Foreskin fibroblast (primary cell): ENCODE measurements at places on chromosomes 11 and 22.

- no peak for DNase-seq
These were observed 312.4 kb downstream of the BUD13 start for GRCh38 chr11:116460156-116460920.

DNA sequence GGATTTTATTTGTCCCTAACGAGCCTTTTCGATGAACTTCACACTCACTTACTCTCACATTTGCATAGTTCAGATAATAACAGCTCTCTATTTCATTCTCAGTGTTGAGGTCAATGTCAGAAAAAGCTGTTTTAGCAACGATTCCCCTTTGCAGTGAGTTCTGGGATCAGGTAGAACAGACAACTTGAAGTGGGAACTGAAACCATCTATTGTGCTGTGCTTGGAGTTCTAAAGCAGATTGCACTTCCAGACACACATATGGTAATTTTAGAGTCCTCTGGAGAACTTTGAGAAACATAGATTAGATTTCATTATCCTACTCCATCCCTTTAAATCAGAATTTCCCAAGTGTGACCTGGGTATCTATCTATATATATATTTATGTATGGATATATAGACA, 124.6 kb upstream of the BLID start:
- DNase-seq, result no peak

- DNase-seq, result no peak
These were observed 143.3 kb upstream of the MTNR1B start for GRCh38 chr11:92826136-92826535.

GRCh38 chr11:116217006-116217405, 555.8 kb downstream of the BUD13 start:
- DNase-seq, result no peak

- DNase-seq, result no peak
These were observed 1.4 kb downstream of the SH3BP1 start for GRCh38 chr22:37640591-37641560.

- no peak for DNase-seq
These were observed 158.5 kb downstream of the CCDC34 start for GRCh38 chr11:27204529-27204928.

- DNase-seq, result no peak
These were observed 7.3 kb upstream of the PLEKHA7 start for GRCh38 chr11:17021511-17021910.

DNA sequence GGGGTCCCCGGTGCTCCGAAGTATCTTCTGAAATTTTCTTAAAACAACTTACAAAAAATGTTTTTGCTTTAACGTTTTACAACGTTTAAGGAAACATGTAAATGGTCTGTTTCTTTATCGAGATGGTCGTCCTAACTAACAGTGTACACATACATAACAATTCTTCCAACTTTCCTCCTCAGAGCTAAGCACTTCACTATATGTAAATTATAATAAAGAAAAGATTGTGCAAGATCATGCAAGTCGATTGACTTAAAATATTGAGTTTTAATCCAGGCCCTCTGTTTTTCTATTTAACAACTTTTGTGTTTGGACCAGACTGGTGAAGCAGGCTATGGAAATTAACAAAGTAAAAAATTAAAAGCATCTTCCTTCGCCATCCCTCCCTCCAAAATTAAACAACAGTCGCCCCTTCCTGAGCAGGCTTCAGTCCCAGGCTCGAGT, 4.9 kb downstream of the ALX4 start:
- DNase-seq, result no peak

GRCh38 chr22:39341179-39341578, 8.6 kb upstream of the SYNGR1 start:
- DNase-seq, result no peak

DNA sequence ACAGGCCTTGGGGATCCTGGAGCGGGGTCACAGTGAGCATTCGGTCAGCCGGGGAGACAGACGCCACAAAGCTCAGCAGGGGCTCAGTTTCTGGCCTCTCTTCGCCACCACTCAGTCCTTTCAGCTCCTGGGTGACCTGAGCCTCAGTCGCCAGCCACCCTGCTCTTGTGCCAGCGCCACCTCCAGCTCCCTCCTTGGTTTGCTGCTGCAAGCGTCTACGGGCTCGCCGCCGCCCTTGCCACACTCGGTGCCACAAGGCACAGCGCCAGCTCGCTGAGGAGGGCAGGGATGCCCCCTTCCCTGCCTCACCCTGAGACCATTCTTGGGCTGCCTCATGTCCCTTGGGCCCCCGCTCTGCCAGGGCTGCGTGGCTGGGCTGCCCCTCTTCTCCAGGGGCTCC, 1.5 kb upstream of the EEF1G start:
- DNase-seq, result no peak

DNA sequence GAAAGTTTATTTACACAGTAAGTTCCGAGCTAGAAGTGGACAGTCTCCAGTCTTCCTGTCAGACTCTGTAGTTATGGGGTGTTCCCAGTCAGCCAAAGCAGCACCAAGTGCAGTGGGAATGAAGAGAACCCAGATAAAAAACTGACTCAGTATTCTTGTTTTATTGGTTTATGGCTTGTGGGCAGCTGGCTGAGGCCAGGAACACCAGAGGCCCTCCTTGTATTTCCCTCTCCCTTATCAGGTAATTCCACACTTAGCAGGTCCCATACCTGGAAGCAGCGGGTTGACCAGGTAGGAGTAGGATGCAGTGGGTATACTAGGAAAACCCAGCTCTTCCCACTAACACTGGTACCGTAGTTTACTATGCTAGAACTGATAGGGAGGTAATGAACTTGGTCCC, 3.5 kb upstream of the BACE1-AS start:
- DNase-seq, result no peak

DNA sequence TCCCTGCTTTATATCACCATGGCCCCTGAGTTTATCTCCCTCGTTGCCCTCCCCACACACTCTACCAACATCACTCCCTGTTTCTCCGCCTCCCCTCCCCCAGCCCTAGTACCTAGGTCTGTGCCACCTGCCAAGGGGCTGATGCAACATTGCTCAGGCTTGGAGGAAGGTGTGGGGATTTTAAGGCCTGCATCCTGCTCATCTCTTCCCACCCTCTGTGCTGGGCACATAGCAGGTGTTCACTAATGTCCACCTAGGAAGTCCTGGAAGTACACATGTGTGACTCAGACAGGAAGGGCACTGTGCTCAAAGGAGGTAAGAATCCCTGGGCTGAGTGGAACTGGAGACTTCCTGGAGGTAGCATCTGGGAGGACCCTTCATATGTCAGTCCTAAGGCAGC, 37.0 kb downstream of the PDE2A start:
- DNase-seq, result no peak

DNA sequence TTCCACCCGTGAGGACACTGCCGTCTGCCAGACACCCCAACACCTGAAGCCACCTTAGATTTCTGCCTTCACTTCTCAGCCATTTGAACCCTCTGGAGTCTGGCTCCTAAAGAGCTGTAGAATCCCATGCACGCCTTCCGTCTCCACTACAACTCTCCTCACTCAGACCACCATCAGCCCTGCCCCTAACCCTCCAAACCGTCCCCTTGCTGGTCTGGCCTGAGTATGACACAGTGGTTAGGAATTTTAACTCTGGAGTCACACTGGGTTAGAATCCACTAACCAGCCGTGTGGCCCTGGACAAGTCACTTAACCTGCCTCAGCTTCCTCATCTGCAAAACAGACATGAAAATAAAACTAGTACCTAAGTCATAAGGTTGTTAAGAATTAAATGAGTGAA, 3.0 kb downstream of the CNIH2 start:
- DNase-seq, result no peak

GRCh38 chr11:111465400-111465799, 46.8 kb downstream of the BTG4 start:
- DNase-seq, result peak; percentile 80

- DNase-seq, result no peak
These were observed 567.0 kb downstream of the METTL15 start for GRCh38 chr11:28675183-28675582.

DNA sequence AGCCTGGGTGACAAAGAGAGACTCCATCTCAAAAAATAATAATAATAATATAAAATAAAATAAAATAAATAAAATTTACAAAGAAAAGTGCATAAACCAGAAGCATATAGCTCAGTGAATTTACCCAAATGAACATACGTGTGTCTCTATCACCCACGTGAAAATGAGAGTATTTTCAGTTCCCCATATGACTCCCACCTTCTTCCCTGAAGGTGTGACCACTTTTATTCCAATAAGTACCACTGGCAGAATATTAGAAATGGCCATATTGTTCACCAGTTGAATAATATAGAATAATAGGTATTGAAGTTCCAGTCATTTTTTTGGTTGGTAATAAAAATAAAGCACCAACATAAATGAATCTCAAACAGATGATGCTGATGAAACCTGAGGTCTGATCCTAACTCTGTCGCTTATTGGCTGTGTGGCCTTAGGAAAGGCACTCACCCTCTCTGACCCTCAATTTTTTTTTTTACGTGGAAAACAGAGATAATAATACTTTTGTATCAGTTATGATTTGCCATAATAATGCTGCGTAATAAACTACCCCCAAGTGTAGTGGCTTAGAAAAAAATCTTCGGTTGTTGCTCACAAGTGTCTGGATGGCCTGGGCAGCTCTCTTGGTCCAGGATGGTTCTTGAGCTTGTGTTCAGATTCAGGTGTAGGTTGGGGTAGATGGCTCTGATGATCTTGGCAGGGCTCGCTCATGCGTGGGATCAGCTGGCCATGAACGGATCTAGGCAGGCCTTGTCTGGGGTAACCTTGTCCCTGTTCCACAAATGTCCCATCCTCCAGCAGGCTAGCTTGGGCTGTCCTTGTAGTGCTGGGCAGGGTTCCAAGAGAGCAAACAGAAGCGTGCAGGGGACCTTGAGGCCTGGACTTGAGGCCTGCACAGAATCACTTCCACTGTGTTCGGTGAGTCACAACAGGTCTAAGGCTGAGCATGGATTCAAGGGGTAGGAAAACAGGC, 88.1 kb downstream of the MYO18B start:
- DNase-seq, result no peak

DNA sequence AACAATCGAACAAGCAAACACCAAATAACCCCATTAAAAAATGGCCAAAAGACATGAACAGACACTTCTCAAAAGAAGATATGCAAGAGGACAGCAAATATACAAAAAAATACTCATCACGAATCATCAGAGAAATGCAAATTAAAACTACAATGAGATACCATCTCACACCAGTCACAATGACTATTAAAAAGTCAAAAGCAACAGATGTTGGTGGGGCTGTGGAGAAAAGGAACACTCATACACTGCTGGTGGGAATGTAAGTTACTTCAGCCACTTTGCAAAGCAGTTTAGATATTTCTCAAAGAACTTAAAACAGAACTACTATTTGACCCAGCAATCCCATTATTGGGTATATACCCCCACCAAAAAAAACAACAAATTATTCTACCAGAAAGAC, 51.3 kb upstream of the FLI1 start:
- no peak for DNase-seq

DNA sequence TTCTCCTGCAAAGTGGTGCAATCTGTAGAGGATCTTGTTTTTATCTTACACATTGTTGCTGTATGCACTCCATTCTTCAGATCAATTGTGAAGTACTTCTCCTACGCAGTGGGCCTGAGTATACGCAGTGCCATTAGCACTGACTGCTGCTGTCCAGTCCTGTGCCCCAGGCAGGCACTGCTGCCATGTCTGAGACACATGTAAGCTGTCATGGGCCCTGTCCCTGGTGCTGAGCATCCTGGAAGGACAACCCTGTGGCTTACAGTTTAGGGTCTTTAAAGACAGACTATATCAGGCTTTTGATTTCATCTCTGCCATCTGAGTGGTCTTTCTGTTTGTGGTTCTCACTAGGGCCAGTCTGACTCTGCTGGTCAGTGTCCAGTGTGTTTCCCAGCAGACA, 44.8 kb upstream of the PTPN5 start:
- peak; percentile 2 for DNase-seq

DNA sequence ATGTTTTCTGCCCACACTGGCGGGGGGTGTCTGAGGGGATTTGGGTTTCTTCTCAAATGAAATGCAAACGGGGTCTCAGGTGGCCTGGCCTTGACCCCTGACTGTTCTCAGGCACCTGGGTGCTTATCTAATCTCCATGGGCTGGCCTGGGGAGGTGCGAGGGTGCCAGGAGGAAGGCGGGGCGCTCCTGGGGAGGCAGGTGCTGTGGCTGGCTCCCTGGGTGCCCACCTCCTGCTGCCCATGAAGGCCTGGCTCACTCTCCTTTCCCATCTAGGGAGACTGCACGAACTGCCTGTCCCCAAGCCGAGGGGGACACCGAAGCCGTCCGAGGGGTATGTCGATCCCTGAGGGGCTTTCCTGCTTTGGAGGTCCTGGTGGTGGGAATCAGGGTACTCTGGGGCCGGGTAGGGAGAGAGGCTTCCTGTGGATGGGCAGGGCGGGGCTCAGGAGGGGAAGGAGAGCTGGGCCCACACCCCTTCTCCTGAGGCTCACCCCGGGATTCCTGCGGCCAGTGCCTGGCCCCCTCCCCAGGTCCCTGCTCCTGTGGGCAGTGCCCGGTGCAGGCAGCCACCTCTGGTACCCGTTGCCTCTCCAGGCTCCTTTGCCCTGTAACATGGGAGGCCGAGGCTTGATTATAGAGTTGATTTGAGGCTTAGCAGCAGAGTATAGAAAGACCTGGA, 18.4 kb downstream of the MICALL1 start:
- no peak for DNase-seq

DNA sequence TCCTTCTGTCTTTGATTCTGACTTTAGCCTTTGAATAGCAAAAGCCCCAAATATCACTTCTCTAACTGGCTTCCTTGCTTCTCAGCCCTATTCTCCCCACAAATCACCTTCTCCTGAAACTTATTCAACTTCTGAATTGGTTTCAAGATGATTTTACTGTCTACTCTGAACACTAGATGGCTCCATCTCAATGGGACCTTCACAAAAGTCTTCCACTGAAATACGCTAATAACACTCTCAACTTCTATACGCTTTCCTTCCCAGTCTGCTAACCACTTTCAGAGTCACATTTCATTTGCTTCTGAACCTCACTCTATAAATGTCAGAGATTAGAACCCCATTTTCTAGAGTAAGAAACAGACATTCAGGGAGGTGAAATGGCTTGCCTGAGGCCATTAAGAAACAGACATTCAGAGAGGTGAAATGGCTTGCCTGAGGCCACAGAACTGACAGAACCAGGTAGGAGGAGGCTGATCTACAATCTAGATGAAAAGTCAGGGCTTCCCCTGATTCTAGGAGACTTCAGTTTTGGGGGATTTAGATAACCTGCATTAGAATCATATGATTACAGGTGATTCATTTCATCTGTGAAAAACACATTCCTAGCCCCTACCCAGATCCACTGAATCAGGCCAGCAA, 20.6 kb downstream of the MORC2 start:
- peak; percentile 36 for DNase-seq

GRCh38 chr22:33513388-33514338, 406.6 kb downstream of the LARGE1 start:
- DNase-seq, result no peak

- DNase-seq, result no peak
These were observed 27.4 kb downstream of the MB start for GRCh38 chr22:35589756-35590093.
